SK-N-DZ (cell line): ENCODE measurements at places on chromosomes 1 and 21.

- no peak for DNase-seq
These were observed 19.9 kb upstream of the TMEM39B start for GRCh38 chr1:32052887-32053286.

- DNase-seq: no peak
These were observed 10.6 kb upstream of the GCLM start for GRCh38 chr1:93919780-93920179.

DNA sequence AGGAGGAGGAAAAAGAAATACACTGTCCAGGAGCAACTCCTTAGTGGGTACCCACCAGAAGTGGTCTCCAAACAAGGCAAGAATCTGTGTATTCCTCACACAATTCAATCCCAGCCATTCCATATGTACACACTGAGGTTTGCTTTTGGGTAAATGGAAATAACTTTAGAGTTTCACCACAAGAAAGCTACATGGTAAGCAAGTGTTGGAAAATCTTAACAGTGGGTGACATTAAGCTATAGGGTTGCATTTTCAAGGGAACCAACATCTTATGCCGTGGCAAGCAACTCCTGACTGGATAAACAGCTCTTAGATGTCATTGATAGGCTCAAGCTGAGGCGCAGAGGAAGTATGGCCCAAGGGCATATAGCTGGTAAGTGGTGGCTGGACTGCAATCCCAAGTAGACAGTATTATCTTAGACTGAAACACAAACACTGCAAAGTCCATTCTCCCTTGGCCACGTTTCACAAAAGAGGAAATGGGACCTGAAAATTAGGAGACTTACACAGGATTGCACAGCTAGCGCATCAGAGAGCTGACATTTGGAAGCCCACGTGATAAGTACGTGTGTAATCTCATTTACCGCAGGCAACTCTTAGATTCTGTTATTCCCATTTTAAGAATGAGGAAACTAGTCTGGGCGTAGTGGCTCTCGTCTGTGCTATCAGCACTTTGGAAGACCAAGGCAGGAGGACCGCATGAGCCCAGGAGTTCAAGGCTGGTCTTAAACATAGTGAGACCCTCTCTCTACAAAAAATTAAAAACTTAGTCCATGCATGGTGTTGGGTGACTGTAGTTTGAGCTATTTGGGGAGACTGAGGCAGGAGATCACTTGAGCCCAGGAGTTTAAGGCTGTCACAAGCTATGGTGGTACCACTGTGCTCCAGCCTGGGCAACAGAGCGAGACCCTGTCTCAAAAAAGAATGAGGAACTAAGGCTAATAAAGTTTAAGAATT, 4.0 kb upstream of the BRWD1 start:
- DNase-seq: no peak

DNA sequence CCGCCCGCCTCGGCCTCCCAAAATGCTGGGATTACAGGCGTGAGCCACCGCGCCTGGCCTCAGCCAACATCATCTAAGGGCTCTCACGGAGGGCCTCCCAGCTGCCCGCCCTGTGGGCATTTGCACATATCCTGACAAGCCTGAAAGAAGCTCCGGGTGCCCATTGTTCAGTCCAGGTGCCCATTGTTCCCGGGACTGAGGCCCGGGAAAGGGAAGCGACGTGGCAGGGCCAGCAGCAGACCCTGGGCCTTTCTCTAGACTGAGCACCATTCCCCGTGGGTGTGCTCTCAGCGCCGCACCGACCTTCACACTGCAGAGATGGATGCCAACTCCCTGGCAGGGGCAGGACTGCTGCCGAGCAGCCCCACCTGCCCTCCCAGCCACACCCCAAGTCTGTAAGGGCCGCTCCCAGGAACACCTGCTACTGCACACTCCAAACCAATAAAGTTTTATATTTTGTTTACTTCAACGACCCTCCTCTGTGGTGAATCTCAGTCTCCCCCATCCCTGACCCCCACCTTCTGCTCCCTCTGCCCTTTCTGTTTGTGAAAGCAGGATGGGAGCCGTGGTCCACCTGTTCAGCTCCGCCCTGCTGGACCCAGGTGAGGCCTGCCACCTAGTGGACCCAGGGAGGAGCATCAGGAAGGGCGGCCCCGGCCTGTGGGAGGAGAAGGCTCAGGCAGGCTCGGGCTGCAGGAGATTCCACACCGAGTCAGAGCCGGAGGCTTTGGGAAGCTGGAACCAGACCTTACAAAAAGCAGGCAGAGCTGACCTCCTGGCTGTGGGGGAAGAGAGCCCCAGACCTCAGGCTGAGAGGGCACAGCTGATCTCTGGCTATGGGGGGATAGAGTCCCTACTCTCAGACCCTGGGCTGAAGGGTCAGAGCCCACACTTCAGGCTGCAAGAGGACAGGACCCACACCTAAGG, 1.1 kb upstream of the TMEM82 start:
- peak; percentile 64 for DNase-seq

DNA sequence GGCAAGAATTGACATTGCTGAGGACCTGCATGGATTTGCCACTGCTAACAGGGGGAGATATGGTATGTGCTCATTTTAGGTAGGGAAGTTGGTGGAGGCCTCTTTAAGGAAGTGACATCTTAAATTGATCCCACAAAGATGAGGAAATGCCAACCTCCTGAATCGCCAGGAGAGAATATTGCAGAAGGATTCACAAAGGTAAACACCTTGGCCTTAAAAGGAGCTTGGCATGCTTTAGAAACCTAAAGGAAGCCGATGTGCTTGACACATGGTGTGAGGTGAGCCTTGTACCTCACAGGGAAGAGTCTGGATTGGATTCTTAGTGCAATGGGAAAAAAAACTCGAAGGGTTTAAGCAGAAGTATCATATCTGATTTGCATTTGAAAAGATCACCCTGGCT, 470.5 kb upstream of the DAB1 start:
- DNase-seq: no peak

DNA sequence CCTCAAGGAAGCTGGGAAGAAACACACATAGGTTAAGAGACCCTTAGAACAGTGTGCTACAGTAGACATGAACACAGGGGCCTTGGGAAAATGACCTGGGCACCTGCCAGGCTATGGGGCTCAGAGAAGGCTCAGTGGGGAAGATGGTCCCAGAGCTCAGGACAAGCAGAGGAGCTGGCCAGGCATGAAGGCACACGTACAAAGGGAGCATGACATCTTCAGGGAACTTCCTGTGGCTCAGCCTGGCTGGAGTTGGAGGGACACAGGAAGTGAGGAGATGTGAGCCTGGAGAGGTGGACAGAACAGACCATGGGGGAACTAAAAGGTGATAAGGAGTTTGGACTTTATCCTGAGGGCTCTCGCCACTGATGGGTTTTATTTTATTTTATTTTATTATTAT, 3.8 kb upstream of the SLC50A1 start:
- no peak for DNase-seq

DNA sequence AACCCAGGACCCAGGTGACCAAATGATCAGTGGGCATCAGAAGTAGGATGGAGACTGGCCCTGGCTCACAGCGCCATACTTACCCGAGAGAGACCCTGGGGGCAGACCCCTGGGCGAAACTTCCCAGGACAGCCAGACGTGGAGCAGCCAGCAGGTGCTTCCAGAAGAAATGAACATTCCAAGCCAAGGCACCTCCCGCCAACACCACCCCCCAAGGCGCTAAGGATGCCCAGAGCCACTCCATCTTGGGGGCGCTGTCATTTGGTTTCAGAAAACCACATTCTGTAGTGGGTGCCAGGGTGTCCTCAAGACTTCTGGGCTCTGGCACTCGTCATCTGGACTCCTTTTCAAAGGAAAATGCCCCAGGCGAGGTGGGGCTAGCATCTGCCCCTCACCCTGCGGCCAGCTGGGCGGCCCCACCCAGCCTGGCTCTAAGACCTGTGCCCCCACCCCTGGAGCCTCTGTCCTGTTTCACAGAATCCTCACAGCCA, 98.8 kb downstream of the RIPK4 start:
- no peak for DNase-seq

- DNase-seq: no peak
These were observed 90.2 kb upstream of the PPM1J start for GRCh38 chr1:112805155-112805853.

DNA sequence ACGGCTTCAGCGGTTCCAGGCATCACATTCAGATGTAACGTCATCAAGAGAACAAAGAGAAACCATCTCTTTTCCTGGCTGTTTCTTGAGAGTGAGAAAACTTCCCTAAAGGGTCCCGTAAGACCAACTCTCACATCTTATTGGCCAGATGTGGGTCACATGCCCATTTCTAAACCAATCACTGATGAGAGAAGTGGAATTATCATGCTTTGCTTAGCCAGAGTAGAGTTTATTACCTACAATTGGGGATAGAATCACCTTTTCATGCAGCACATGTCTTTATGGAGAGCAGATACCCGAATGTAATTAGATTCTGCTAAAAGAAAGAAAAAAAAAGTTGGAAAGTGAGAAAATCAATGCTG, 54.4 kb downstream of the LYPLAL1 start:
- DNase-seq: no peak

DNA sequence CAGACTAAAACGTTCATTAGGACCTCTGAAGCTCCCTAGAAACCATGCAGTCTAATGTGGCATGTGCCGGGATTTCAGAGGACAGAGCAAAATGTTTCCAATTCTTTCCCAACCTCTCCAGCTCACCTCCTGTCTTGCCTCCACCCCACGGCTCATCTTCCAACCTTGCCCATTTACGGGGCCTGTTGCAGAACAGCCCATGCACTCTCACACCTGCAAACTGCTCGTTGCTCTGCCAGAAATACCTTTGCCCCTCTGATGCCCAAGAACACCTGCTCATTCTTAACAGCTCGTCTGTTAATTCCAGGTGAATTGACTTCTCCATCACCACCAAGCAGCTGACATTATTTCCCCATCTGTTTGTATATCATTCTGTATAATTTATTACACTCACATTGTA, 53.9 kb upstream of the LBR start:
- DNase-seq: no peak

GRCh38 chr1:56933606-56934005, 32.2 kb downstream of the C8B start:
- DNase-seq: no peak

- DNase-seq: no peak
These were observed 1.6 kb upstream of the BSND start for GRCh38 chr1:54996869-54997710.

DNA sequence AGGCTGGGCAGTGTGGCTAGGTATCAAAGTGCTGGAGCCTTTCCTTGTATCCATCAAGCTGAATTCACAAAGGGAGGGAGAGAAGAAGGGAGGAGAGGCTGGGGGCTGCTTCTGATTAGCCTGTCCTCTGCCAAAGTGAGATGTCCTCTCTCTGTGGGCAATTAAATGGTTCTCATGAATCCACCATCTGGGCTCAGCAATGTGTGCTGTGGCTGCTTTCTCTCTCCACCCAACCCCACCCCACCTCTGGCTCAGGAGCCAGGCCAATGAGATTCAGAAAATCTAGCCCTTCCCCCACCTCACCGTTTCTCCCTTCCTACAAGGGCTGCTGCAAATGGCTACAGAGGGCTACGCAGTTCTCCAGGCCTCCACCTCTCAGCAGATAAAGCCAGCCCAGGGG, 154.6 kb downstream of the TENT5C start:
- no peak for DNase-seq

DNA sequence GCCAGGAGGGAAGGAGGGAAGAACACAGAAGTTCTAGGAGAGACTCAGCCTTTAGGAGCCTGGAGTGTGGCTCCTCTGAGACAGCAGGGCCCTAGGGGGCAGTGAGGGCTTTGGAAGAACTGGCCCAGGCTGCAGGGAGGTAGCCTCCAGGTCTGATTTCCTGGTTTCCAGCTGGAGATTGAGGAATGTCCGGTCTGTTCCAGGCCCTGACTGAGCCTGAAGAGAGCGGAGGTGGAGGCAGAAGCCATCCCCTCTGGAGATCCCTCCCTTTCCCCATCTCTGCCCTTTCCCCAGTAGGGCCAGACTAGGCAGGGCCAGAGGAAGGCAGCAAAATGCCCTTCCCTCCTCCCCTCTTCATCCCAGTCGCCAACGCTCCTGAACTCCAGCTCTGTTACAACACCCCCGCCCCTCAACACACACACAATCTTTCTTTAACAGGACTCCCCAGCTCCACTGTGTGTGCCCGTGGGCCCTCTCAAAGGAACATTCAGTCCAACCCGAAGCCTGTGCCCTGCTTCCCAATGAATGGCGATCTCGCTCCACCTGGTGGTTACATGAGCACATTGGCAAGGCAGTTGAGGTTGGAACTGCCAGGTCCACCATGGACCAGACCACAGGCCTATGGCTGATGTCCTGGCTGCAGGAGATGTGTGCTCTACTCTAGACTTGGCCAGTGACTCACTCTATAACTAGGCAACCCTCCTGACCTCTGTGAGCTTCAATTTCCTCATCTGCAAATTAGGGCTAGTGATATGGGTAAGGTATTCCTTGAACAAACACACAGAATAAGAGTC, 32.0 kb downstream of the MAP7D1 start:
- DNase-seq: peak; percentile 82

GRCh38 chr1:221939607-221940006, 197.7 kb upstream of the DUSP10 start:
- DNase-seq: no peak

DNA sequence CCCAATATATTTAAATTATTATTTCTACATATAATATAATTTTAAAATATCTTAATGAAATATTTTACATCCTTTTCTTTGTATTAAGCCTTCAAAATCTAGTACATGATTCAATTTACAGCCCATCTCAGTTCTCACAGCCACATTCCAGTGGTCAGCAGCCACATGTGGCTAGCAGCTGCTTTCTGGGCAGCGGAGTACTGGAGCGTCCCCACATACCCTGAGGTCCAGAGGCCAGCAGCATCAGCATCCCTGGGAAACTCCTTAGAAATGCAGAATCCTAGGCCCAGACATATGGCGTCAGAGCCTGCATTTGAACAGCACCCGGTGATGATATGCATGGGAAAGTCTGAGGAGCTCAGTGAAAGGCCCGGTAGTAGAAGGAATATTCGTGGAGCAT, 8.6 kb upstream of the LHX4 start:
- no peak for DNase-seq

- DNase-seq: no peak
These were observed 148.6 kb downstream of the TIAM1 start for GRCh38 chr21:31195334-31196015.

GRCh38 chr21:42103843-42104242, 32.7 kb downstream of the UMODL1 start:
- no peak for DNase-seq

DNA sequence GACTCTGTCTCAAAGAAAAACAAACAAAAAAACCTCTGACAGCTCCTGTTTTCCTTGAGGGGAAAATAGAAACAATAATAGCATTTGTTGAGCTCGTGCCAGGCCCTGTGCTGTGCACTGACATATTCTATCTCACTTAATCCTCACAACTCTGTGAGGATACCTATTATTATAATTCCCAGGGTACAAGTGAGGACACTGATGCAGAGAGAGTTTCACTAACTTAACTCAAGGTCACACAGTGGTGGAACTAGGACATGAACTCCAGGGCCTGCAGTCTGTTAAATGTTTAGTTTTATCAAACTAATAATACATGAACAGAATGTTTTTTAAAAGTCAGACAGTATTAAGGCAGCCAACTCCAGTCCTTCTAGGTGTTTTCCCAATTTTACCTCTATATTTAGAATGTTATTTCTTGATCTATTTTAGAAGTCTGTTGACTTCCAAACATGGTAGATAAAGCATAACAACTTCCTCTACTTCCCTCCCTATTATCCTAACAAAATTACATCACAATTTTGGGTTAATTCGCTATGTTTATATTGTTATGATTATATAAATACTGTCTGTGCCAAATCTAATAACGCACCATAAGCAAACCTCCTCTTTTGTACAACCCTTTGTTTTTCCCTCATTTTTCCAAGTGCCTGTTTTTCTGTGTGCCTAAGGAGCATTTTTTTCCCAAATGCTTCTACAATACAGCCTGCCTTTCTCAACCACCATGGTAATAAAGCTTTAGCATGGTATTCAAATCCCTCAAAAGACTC, 4.9 kb downstream of the FNDC5 start:
- no peak for DNase-seq

GRCh38 chr1:95197616-95198252, 36.3 kb upstream of the RWDD3 start:
- DNase-seq: no peak
